ENCODE measurements at places on chromosomes 2 and 18. TPM values are rescaled to one million over a fixed set of nuclear protein-coding genes. Genes with fewer than 3 reads are reported as not detected.

- no peak for DNase-seq
Measured at GRCh38 chr2:18740474-18740881, 151.1 kb upstream of the NT5C1B start.

DNA sequence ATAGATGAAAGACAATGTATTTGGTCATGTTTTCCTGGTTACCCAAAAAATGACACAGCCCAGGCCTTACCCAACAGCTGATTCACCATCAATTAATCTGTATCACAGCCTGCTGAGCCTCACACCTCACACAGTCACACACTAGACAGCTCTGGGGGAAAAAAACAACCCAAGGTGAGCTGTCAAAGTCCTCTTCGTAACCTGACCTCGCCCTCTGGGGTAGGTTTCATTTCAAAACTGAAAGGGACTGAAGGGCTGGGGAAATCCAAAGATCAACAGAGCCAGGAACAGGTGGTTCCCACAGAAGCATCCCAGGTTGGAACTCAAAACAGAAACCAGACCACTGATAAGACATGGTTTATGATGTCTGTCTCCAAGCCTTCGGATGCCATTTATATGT, 18.2 kb upstream of the PCBP1 start:
- no peak for DNase-seq

DNA sequence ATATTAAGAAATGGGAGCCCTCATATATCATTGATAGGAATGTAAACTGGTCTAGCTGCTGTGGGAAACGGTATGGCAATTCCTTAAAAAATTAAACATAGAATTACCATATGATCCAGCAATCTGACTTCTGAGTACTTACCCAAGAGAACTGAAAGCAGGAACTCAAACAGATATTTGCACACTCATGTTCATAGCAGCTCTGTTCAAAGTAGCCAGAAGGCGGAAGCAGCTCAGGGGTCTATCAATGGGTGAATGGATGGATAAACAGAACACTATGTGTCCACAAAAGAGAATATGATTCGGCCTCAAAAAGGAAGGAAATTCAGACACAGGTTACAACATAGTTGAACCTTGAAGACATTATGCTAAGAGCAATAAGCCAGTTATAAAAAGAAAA, 135.7 kb upstream of the NDUFV2 start:
- no peak for DNase-seq

GRCh38 chr18:55522011-55522410, 66.0 kb downstream of the TCF4 start:
- DNase-seq: no peak

DNA sequence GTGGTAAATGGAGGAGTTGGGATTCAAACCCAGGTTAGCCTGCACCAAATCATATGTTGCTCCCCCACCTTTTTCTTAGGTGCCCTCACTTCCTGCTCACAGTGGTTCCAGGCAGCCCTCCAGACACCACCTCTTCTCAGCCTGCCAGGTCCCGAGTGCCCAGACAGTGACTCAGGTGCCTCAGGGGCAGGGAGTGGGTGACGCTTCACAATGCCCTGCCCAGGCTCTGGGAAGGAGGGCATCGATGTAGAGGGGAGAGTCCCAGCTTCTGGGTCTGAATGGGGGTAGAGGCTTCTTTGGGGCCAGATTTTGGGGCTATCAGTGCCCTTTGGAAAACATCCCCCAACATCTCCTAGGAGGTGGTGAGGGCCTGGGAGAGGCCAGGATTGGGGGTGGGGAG, 5.2 kb upstream of the DNAJB2 start:
- DNase-seq: no peak

GRCh38 chr2:108870069-108870644, 83.6 kb downstream of the CCDC138 start:
- no peak for DNase-seq

The TLX2 gene
- polyA plus RNA-seq: 0.26 TPM

The HSPE1 gene
- 253 TPM for polyA plus RNA-seq

The ICOS gene
- not detected for polyA plus RNA-seq
